CD4-positive, alpha-beta T cell treated with Interferon gamma for 1 hour (primary cell): ENCODE measurements at places on chromosomes 1 and 21.

DNA sequence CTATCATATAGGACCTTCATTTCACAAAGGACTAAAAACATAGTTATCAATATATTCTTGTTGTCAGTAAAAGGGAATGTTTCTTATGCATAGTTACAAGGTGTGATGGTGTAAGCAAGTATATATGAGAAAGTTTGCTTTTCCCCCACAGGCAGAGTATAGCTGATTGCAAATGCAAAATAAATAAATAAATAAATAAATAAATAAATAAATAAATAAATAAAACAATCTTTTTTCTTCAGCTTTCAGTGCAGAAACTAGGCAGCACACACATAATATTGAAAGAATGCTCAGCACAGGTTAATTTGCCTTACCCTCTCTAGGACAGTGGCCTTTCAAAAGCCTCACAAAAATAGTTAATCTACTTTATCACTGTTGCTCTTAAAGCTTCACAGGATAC, 138.8 kb downstream of the BRINP3 start:
- DNase-seq = no peak

DNA sequence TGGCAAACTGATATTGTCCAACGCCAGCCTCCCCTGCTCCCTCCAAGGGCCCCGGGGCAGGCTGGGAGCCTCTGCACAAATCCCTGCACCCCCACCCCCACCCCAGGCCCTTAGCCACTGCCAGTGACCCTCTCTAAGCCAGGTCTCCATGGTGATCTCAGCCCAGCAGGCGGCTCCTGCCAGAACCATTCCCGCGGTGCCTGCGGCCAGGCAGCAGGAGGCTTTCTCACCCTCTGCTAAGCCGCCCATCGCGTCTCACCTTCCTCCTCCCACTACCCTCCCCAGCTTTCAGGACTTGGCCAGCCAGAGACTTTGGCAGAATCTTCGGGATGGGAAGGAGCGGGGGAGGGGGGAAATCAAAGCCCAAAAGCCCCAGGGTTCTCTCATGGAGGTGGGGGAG, 46.8 kb upstream of the WASF2 start:
- no peak for DNase-seq

DNA sequence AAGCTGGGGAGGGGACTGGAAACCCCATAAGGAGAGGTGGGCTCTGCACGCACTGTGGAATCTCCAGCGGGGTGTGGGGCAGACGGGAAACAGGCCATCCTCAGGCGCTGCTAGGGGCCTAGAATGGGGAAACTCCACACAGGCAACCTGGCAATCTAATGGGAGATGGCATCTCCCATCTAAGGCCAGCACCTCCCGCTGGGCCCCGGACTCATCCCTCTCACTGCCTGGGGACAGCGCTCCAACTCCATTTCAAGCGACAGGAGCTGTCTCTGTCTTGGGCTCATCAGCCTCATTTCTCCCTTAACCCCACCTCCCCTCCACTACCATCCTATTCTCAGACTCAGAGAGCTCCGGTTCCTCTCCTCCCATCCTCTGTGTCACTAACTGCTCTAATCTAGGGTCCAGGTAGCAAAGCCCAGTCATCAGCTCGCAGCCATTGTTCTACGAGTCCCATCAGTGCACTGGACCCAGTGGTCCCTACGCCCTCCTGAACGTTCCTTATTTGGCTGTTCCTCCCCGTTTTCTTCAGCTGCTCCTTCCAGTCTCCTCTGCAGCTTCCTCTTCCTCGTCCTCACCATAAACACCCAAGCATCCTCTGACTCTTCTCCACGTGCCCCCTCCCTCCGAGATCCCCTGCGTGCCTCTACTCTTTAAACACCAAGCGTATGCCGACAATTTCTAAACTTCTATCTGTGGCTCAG, 93.4 kb upstream of the CASZ1 start:
- no peak for DNase-seq

- no peak for DNase-seq
Observed at GRCh38 chr1:63630666-63631065, 37.5 kb downstream of the PGM1 start.

DNA sequence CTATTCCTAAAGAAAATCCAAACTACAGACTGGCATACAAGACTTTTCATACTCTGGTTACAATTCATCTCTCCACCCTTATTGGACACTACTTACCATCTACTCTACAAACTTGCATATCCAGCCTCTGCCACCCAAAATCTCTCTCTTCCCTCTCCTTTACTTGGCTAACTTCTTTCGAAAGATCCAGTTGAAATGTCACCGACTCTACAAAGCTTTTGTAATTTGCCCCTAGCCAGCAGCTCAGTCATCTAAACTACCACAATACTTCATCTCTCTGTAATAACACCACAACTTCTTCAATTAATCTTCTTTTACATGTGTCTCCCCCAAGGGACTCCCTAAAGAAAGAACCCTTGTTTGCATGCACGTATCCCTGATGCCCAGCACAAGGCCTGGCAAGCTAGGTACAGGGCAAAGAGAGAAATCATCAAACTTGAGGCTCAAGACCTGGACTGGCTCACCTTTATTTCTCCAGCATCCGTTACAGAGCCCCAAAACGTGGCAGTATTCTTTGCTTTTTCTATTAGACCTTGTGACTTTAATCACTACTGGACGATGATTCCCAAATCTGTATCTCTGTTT, 2.7 kb downstream of the ZBTB21 start:
- no peak for DNase-seq

GRCh38 chr1:27436204-27437159, 44.1 kb downstream of the GPR3 start:
- no peak for DNase-seq

- DNase-seq = no peak
Observed at GRCh38 chr1:29478879-29479278, 242.6 kb downstream of the PTPRU start.

DNA sequence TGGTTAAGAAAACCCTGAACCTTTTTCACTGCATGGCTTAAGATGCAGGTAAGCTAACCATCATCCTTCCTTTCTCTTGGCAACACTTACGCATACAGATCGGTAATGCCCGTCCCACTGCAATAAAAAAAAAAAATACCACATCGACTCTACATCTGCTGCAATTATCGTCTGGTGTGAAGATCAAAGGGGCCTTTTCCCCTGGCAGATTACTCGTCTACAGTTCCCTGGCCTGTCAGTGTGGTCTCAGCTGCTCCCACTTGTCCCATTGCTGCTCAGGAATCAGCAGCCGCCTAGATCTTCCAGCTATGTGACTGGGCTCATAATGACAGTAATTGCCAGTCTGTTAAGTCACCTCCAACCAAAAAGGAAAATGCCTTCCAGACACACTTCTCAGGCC, 133.1 kb downstream of the SETD4 start:
- DNase-seq = no peak

DNA sequence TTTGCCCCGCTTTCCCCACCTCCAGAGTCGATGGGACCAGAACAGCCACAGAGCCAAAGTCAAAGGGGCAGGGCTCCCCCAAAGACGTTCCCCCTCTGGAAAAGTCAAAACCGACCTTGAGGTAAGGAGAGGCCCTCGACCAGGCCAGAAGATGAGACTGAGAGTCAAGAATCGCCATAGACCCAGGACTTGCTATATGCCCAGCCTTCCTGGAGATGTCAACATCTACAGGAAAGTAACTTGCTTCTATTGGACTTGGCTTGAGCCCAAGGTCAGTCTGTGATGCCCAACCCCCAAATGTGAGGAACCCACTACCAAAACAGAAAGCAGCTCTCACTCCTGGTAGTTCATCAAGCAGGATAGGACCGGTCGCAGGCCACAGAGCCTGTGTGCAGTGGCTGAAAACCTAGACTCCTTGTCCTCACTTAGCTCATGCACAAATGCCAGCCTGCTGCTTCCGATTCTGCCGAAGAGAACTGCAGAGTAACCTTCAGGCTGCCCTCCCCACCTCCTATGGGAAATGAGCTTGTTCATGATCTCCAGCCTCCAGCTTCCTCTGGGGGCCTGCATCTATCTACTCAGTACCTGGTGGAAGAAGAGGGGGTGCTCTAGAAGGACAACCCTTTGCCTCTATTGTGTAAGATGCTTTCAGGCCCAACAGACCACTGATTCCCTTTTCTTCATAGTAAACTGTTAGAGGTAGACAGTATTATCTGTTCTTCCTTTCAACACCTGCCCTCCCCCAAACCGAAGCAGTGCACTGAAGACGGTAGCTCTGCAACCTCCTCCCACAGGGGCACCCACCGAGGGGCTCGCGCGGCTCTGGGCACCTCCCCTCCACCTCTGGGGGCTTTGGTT, 1.4 kb downstream of the ACOT7 start:
- DNase-seq = no peak

DNA sequence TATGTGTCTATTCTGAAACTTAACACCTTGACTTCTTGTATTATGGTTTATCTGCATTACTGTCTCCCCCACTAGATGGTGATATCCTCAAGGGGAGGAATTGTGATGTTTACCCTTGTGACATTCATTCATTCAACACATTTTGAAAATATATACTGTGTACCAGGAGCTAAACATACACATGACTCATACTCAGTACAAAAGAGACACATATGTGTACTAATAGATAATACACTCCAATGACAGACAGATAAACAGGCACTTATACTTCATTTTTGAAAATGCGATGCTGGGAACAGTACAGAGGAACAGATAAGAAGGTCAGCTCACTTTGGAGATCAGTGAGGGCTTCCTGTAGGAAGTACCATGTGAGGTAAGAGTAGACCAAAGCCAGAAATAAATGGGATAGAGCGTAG, 8.9 kb upstream of the RAB3GAP2 start:
- no peak for DNase-seq

DNA sequence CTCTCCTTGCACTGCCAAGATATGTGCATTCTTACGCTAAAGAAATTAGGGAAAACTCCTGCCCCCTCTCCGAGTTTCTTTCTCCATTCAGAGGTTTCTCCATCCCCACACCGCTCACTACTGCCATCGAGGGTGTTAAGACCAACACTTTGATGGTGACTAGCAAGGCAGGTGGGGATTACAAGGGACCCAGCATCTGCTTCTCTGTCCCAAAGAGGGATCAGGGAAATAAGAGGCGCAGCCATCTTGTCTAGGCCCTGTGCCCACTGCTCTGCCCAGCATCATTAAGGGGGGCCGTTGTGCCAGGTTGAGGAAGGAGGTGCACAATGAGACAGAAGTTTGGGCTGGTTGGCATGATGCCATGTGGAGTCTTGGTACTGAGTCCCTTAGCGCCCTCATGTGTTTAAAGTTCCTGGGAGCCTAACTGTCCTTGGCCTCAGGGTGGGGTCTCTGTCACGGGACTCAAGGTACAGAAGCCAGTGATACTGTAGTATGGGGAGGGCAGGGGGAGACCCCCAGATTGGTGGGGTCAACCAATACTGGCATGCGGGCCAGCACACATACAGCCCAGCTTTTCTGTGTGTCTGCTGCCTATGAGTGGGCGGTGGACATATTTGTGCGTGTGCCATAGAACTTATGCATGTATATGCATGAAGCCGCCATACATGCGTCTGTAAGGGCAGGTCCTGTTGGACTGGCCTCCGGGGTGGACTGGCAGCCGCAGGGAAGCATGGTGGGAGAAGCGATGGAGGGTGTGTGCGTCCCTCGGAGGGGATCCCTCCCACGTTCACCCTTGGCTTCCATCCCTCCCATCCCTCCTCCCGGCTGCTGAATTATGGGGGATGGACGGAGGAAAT, 5.5 kb downstream of the EFNA3 start:
- no peak for DNase-seq

- no peak for DNase-seq
Observed at GRCh38 chr1:226217273-226217672, 6.2 kb upstream of the MIXL1 start.

DNA sequence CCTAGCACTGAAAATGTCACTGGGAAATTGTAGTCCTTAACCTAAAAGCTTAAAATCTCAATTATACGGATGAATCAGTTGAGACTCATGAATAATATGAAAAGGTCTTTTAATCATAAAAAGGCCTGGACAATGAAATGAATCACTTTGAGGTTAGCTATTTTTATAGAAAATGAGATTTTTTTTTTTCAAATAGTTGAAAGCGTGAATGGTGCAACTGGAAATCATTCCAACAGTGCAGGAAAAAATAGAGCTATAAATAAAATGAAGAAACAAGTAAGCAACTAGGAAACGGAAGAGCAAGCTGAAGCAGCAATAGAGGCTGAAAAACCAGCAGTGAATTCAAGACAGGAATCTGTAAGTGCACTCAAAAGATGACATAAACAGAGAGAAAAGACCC, 142.9 kb downstream of the BACH1 start:
- no peak for DNase-seq

GRCh38 chr1:56265216-56265615, 314.1 kb downstream of the PLPP3 start:
- no peak for DNase-seq

DNA sequence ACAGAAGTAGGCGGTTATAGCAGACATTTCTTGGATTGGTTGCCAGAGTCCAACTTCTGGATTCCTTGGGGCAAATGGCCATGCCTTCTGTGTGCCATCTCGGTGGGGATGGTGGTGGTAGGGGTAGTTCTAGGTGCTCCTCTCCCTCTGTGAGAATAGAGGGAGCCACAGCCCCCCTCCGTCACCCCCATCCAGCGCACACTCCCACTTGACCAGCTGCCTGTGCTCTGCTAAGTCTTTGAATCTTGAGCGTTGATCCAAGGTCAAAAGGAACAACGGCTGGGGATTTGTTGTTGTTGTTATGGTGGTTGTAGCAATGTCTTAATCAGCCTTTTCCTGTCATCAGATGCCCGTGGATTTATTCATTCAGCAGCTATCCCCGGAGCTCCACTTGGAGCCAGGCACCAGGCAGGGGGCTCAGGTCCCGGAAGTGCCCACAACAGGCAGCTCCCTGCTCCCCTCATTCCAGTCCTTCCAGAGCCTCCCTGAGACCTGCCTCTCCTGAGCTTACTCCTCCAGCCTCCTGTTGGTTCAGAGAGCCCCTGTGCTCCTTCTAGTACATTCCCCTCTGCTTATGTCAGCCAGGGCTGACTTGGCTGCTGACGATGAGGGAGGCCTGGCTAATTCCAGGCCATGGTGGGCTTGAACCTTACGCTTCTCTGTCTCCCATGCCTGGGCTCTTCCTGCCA, 146.6 kb upstream of the WNT4 start:
- DNase-seq = no peak

DNA sequence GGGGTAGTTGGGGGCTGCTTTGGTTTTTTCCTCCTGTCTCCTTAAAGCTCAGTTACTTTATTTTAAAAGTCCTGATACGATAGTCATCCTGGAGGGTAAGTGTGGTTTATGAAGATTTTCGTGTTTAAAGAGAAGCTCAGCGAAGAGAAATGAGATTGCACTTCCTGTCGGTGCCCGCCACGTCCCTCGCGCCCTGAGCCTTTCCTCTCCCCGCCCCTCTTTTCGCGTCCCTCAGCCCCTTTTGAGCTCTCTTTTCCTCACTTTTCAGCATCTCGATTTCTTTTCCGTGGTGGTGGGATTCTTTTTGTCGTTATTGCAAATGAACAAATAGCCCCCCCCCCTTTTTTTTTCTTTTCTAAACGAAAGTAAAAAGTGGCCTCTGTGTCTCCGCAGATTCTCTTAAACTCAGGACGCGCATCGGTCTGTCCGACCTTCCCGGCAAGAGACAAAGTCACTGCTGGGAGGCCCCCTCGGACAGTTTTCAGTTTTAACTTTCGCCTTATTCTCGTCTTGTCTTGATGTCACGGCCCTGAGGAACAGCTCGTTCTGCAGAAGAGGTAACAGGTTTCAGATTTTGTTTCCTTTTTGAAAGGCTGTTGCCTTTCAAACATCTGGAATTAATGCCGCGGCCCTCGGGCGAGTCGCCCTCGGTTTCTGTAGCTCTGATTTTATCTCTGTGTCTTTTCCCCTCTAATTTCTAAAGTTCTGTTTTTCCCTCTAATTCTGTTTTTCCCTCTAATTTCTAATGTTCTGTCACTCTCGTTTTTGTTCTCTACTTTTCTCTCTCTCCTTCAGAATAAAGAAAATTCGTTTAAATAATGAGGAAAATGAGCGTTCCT, 1.0 kb upstream of the DMRTA2 start:
- DNase-seq = no peak
